ENCODE measurements at places on chromosomes 4 and X. TPM values are rescaled to one million over a fixed set of nuclear protein-coding genes. Genes with fewer than 3 reads are reported as not detected.

Gene VSIG1
- total RNA-seq, result 0.57 TPM

Gene CPE
- total RNA-seq, result 135 TPM

Gene DCAF4L1
- total RNA-seq, result 0.11 TPM

Gene FAAH2
- total RNA-seq, result 7.3 TPM

Gene FGF13
- 2.1 TPM for total RNA-seq

DNA sequence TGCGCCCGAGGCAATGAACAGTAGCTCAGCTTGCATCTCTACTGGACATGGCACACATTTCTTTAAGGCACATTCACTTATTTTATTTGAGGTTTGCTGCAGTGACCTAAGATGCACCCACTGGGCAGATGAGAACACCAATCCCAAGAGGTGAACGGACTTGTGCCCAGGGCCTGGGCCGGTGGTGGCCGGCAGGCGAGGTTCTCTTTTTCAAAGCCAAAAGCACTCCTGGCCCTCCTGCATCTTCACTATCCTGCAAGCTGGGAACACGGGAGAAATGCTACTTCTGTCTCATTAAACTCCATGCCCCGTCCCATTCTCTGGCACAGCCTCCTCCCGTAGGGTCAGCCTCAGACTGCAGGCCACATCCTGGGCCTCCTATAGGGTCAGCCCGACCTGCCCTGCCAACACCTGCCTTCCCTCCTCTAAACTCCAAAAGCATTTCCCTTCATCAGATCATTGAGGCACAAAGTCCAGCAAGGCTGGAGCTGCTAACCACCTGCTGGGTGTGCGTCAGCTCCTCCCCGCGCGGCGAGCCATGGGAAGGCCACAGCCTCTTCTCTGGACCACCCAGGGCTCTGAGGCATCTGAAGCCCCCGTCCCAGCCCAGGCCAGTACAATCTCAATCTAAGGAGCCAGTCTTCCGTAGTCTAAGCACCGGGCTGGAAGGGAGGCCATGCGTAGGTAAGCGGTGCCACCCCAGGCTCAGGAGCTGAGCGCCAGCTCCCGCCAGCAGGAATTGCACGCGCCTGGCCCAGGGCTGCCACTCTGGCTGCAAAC lies 166.1 kb downstream of the AFAP1 start:
- no peak overlapping the region for H3K4me3 ChIP-seq
- H3K27me3 ChIP-seq, result no peaks in the 10 kb centered on the region
- H3K4me1 ChIP-seq, result no peaks in the 10 kb centered on the region
- no peaks in the 10 kb centered on the region for H3K36me3 ChIP-seq
- no peak overlapping the region for H3K27ac ChIP-seq

DNA sequence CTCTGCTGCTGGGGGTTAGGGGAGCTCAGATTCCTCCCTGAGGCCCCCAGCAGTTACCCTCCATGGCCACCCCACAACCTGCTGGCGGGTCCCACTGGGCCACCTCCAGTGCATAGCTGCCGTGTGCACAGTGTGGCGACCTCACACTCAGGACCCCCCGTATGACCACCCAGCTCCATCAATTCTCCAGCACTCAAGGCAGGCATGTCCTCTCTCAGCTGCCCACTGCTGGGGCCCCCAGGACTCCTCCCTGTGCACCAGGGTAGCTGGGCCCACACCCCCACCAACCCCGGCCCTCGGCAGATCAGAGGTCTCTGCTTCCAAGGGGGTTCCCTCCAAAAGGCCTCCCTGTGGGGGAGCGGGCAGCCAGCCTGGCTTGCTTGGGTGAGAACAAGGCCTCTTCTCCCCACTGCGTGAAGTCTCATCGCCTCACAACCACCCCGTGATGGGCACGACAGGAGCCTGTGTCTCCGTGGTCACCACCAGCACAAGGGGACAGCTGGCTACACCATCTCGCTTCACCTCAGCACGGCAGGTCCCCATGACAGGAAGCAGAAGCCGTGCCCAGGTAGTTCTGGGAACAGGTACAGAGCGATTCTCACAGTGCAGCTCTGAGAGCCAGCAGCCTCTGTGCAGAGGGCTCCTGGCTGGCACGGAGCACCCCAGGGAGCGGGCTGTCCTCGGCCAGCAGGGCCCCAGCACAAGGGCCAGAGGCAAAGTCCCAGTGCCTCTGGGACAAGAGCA lies 4.6 kb upstream of the HAUS3 start:
- no peak overlapping the region for H3K27ac ChIP-seq
- H3K4me1 ChIP-seq, result peaks cover 3% of the 10 kb centered on the region
- H3K36me3 ChIP-seq, result peaks cover 3% of the 10 kb centered on the region
- H3K27me3 ChIP-seq, result no peaks in the 10 kb centered on the region
- H3K4me3 ChIP-seq, result no peak overlapping the region

DNA sequence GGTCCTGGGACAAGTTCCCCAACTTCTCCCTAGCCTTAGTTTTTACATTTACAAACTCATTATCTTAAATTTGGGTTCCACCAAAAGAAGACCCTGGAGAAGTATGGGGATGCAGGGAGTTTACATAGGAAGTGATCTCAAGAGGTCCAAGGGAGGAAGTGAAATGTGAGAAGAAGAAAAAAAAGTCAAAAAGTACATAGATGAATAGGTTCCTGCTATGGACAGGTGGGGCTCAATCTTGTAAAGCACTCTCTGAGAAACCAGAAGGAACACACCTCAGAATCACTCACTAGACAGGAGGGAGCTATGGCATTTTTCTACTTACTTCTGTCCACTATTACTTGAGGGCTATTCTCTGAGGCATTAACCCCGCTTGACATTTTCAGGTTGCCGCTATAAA lies 56.6 kb downstream of the ARHGAP6 start:
- H3K36me3 ChIP-seq, result no peaks in the 10 kb centered on the region
- no peaks in the 10 kb centered on the region for H3K4me1 ChIP-seq
- H3K27ac ChIP-seq, result no peak overlapping the region
- H3K27me3 ChIP-seq, result peaks cover 7% of the 10 kb centered on the region
- no peak for DNase-seq

GRCh38 chr4:73721435-73721834 lies 18.9 kb upstream of the CXCL8 start:
- no peak overlapping the region for H3K27ac ChIP-seq
- H3K4me1 ChIP-seq, result no peaks in the 10 kb centered on the region
- DNase-seq, result no peak
- H3K36me3 ChIP-seq, result no peaks in the 10 kb centered on the region
- H3K27me3 ChIP-seq, result no peaks in the 10 kb centered on the region

GRCh38 chr4:6962211-6963041 lies 52.8 kb downstream of the TBC1D14 start:
- no peak overlapping the region for H3K4me3 ChIP-seq
- DNase-seq, result no peak
- no peak overlapping the region for H3K27ac ChIP-seq
- no peaks in the 10 kb centered on the region for H3K27me3 ChIP-seq
- no peaks in the 10 kb centered on the region for H3K36me3 ChIP-seq
- no peaks in the 10 kb centered on the region for H3K4me1 ChIP-seq

DNA sequence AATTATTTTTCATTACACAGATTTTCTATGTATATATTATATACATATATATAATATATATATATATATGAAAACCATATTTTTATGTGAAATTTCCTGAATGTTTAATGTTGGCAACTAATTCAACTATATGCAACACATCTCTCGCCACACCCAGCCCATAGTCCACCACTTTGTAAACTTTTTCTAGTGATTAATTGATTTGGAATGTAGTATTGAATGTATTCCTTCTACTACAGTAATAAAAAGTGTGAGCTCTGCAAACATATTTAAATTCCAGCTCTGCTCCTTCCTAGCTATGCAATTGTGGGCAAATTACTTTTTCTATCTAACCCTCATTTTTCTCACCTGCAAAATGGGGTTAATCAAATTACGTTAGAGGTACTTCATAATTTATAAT lies 187.8 kb downstream of the TEX11 start:
- H3K4me3 ChIP-seq, result no peak overlapping the region
- H3K36me3 ChIP-seq, result no peaks in the 10 kb centered on the region
- no peaks in the 10 kb centered on the region for H3K27me3 ChIP-seq
- no peaks in the 10 kb centered on the region for H3K4me1 ChIP-seq

- no peak overlapping the region for H3K4me3 ChIP-seq
- DNase-seq, result peak; percentile 39
- H3K27me3 ChIP-seq, result no peaks in the 10 kb centered on the region
- no peaks in the 10 kb centered on the region for H3K4me1 ChIP-seq
- no peak overlapping the region for H3K27ac ChIP-seq
These were observed 1240.7 kb downstream of the C4orf33 start for GRCh38 chr4:130336585-130337217.

- H3K4me3 ChIP-seq, result no peak overlapping the region
- no peaks in the 10 kb centered on the region for H3K27me3 ChIP-seq
- H3K36me3 ChIP-seq, result no peaks in the 10 kb centered on the region
- H3K27ac ChIP-seq, result no peak overlapping the region
- DNase-seq, result no peak
These were observed 139.2 kb downstream of the NWD2 start for GRCh38 chr4:37383579-37384229.

GRCh38 chrX:41543668-41544067 lies 96.5 kb downstream of the NYX start:
- no peak overlapping the region for H3K27ac ChIP-seq
- H3K36me3 ChIP-seq, result peaks cover 5% of the 10 kb centered on the region
- no peak for DNase-seq

- no peak overlapping the region for H3K4me3 ChIP-seq
- H3K27me3 ChIP-seq, result peaks cover 35% of the 10 kb centered on the region
- H3K36me3 ChIP-seq, result no peaks in the 10 kb centered on the region
- peaks cover 1% of the 10 kb centered on the region for H3K4me1 ChIP-seq
These were observed 82.6 kb downstream of the LUZP4 start for GRCh38 chrX:115372152-115372551.

DNA sequence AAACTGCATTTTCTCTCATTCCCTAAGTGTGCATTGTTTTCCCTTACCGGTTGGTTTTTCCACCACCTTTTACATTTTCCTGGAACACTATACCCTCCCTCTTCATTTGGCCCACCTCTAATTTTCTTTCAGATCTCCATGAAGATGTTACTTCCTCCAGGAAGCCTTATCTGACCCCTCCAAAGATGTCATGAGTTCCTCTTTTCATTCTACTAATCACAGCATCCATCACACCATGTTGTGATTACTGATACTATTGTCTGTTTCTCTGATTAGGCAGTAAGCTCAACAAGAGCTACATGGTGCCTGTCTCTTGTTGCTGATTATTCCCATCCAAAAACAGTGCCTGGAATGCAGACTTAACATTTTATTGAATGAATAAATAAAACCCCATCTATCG lies 2.9 kb upstream of the AFP start:
- H3K27ac ChIP-seq, result no peak overlapping the region
- no peak overlapping the region for H3K4me3 ChIP-seq
- DNase-seq, result no peak
- H3K36me3 ChIP-seq, result no peaks in the 10 kb centered on the region

DNA sequence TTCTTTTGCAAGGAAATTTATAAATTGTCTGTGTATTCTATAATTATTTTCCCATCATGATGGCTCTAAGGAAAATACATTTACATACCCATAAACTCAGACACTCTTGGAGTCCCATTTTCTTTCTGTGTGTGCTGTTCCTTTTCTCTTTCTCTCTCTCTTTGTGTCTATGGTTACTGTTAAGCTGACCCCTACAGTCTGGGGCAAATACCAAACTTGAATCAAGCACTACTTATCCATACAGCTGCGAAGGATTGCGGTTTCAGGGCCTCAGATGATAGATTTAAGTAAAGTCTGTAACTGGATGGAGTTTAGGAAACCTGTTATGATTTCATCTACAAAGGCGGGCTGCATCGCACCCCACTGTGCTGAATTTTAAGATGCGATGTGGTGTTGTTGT lies 150.2 kb downstream of the SHROOM3 start:
- H3K36me3 ChIP-seq, result no peaks in the 10 kb centered on the region
- H3K4me3 ChIP-seq, result no peak overlapping the region
- H3K27me3 ChIP-seq, result no peaks in the 10 kb centered on the region
- peak overlapping the region; percentile 80 for H3K27ac ChIP-seq

- H3K36me3 ChIP-seq, result no peaks in the 10 kb centered on the region
- H3K27me3 ChIP-seq, result peaks cover 4% of the 10 kb centered on the region
- no peak overlapping the region for H3K4me3 ChIP-seq
These were observed 135.8 kb upstream of the ATP6AP2 start for GRCh38 chrX:40444798-40445496.

GRCh38 chr4:70027011-70027410 lies 1.2 kb upstream of the HTN3 start:
- no peak overlapping the region for H3K27ac ChIP-seq
- no peaks in the 10 kb centered on the region for H3K4me1 ChIP-seq
- H3K4me3 ChIP-seq, result no peak overlapping the region
- H3K27me3 ChIP-seq, result no peaks in the 10 kb centered on the region

GRCh38 chrX:101265869-101266428 lies 25.2 kb downstream of the TAF7L start:
- DNase-seq, result no peak
- no peaks in the 10 kb centered on the region for H3K4me1 ChIP-seq
- no peak overlapping the region for H3K27ac ChIP-seq
- H3K36me3 ChIP-seq, result no peaks in the 10 kb centered on the region
- no peaks in the 10 kb centered on the region for H3K27me3 ChIP-seq

All from lung (tissue), 17 donors.